Karpas-422 (cell line): ENCODE measurements at places on chromosomes 7 and 10. TPM values are rescaled to one million over a fixed set of nuclear protein-coding genes. Genes with fewer than 3 reads are reported as not detected.

MGAM2 gene
- total RNA-seq, result not detected in 2 replicates

SAMD9 gene
- 16.9 and 28.8 TPM in 2 replicates for total RNA-seq

ANKRD61 gene
- total RNA-seq, result 0.22 and 0.71 TPM in 2 replicates

AMPH gene
- total RNA-seq, result not detected in 2 replicates

VAX1 gene
- not detected in 2 replicates for total RNA-seq

LIPN gene
- total RNA-seq, result not detected in 2 replicates

PIK3CG gene
- 87.6 and 118 TPM in 2 replicates for total RNA-seq

CH25H gene
- total RNA-seq, result not detected in 2 replicates

DNMBP gene
- 13.8 and 16.2 TPM in 2 replicates for total RNA-seq

DNA sequence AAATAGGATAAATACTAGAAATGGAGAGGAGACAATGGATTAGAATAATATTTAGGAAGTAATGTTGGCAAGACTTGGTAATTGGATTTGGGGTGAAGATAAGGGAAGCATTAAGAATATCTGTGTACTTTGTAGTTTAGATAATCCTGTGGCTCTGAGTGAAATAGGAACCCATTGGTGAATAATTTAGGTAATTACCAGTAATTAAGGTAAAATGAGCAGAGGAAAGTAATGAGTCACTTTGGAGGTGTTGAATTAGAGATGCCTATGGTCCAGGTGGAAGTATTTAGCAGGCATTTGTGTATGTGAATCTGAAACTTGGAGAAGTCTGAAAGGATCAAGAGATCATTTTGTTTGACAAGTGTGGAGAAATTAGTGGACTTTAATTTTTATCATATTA, 5.7 kb downstream of the C1GALT1 start:
- no peaks in the 10 kb centered on the region for H3K27me3 ChIP-seq
- peaks cover 62% of the 10 kb centered on the region for H3K36me3 ChIP-seq
- H3K4me1 ChIP-seq, result peaks cover 24% of the 10 kb centered on the region
- H3K27ac ChIP-seq, result no peak overlapping the region

GRCh38 chr10:75972491-75973276, 541.3 kb downstream of the LRMDA start:
- no peak overlapping the region for H3K27ac ChIP-seq
- no peaks in the 10 kb centered on the region for H3K36me3 ChIP-seq
- no peaks in the 10 kb centered on the region for H3K4me1 ChIP-seq

DNA sequence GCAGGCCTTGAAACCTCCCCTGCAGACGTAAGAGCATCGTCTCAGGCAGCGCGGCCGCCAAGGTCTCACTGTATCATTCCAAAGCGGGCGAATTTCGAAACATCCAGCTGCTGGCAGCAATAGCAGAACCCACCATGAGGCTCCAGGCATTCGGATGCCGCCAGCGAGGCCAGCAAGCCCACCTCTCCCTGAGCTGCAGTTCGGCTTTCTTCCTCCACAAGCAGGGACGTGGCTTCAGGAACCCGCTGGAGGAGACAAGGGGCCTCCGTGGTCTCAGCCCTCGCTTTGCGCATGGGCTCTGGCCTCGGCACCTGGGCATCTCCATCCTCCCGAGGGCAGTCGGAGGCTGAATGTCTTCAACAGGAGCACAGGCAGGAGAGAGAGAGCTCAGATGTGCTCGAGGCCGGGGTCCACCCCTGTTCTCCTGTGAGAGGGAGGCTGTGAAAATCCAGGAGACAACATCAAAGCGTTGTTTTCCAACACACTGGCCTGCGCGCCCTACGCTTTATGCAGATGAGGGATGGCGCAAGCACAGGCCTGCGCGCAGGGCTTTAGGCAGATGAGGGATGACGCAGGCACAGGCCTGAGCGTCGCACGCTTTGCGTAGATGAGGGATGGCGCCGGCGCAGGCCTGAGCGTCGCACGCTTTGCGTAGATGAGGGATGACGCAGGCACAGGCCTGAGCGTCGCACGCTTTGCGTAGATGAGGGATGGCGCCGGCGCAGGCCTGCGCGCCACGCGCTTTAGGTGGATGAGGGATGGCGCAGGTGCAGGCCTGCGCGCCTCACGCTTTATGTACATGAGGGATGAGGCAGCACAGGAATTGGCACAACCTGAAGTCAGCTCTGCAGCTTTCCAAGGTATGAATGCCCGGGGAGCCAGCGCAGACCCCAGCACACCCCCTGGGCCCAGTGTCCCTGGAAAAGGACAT, 103.2 kb downstream of the WDR37 start:
- H3K4me1 ChIP-seq, result peaks cover 12% of the 10 kb centered on the region
- H3K27me3 ChIP-seq, result no peaks in the 10 kb centered on the region
- DNase-seq, result no peak
- H3K36me3 ChIP-seq, result no peaks in the 10 kb centered on the region
- no peak overlapping the region for H3K4me3 ChIP-seq

GRCh38 chr7:18320971-18321567, 174.5 kb upstream of the HDAC9 start:
- H3K27me3 ChIP-seq, result no peaks in the 10 kb centered on the region
- DNase-seq, result peak; percentile 78
- H3K4me3 ChIP-seq, result no peak overlapping the region
- H3K27ac ChIP-seq, result no peak overlapping the region
- H3K4me1 ChIP-seq, result no peaks in the 10 kb centered on the region
- H3K36me3 ChIP-seq, result no peaks in the 10 kb centered on the region

DNA sequence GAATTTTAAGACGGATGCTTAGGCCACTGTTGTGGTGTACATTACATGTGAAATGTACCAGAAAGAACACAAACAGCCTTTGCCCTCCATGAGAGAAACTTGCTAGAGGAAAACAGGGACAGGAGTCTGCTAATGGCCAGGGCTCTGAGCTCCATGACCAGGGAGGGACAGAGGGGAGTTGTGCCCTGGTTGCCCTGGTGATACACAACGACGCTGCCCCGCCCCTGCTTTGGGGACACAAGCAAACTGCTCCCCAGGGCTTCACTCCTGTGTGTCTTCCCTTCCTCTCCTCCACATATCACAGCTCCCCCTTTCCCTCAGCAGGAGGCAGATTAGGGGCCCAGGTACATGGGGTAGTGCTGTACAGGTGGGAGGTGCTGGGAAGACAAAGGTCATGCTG, 36.2 kb downstream of the AMPH start:
- H3K27me3 ChIP-seq, result no peaks in the 10 kb centered on the region
- no peaks in the 10 kb centered on the region for H3K4me1 ChIP-seq
- DNase-seq, result no peak
- no peaks in the 10 kb centered on the region for H3K36me3 ChIP-seq

DNA sequence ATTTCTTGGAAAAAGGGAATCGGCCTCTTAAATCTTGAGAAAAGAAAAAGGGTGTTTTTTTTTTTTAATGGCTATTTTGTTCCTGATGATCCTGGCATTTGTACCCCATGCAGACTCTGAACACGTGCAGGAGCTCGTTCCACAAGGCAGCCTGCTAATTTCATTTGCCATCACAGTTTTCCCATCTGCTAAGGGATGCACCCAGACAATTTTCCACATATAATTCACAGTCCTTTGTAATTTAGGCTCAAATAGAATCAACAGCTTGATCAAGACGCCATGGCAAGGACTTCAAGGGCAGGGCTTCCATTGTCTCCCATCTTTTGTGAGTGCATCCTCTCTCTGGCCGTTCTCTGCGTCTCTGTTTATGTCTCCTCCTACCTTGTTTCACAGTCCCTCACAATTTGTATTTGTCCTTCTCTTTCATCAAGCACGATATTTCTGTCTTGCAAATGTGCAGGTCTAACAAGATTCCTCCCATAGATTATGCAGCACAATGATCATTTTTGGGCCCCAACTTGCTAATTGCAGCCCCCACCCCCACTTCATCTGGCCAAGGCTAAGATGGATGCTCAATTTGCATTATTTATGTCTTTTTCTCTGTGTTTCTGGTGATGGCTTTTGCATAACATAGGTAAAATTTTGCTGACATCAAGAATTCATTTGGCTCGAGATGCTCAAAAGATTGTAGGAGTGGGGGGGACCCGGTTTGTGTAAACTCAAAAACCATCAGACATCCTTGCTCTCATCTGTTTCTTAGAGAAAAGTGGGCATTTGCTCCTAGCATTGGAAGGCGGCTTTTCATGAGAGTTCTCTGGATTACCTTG, 356.0 kb upstream of the NPVF start:
- DNase-seq, result no peak
- no peaks in the 10 kb centered on the region for H3K4me1 ChIP-seq
- no peaks in the 10 kb centered on the region for H3K36me3 ChIP-seq
- H3K4me3 ChIP-seq, result no peak overlapping the region

- no peaks in the 10 kb centered on the region for H3K27me3 ChIP-seq
- H3K36me3 ChIP-seq, result peaks cover 31% of the 10 kb centered on the region
- H3K4me1 ChIP-seq, result peaks cover 19% of the 10 kb centered on the region
- no peak overlapping the region for H3K4me3 ChIP-seq
Observed at GRCh38 chr7:99006739-99007424, 128.6 kb downstream of the TRRAP start.

- no peak for DNase-seq
- no peaks in the 10 kb centered on the region for H3K27me3 ChIP-seq
- H3K36me3 ChIP-seq, result no peaks in the 10 kb centered on the region
- H3K4me1 ChIP-seq, result no peaks in the 10 kb centered on the region
- no peak overlapping the region for H3K4me3 ChIP-seq
- H3K27ac ChIP-seq, result no peak overlapping the region
Observed at GRCh38 chr7:83824214-83824613, 175.3 kb upstream of the SEMA3E start.

DNA sequence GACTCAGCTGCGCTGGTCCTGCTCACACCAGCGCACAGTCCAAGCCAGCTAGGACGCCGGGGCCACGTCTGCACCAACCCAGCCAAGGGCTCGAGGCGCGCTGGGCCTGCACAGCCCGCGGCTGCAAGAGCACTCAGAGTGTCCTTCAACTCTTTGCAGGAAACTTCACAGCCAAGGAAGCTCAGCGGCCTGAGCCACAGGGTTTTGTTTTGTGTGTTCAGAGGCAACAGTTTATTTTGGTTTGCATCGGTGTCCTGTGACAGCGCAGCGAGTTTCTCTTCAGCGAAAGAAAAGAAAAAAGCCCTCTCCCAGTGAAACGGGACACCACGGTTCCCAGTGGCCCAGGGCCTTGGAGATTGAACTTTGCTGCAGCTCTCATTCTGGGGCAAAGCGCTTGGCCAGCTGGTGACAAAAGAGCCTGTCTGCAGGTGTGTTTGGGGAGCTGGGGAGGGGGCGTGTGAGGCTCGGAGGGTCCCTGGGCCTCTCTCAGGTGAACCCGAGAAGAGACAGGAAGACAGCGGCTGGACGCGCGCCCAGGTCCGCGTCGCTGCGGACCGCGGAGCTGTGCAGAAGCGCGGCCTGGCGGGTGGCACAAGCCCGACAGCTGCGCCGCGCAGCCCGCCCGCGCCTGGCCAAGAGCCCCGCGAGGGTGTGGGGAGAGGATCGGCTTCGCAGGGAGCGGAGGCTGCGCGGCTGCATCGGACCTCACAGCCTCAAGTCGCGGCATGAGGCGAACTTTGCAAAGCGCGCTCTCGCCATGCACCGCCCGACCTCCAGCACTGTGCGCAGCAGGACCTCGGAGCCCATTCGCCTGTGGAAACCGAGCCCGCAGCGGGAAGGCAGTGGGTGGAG, 922 bp downstream of the CXCL12 start:
- H3K4me1 ChIP-seq, result no peaks in the 10 kb centered on the region
- H3K4me3 ChIP-seq, result no peak overlapping the region

DNA sequence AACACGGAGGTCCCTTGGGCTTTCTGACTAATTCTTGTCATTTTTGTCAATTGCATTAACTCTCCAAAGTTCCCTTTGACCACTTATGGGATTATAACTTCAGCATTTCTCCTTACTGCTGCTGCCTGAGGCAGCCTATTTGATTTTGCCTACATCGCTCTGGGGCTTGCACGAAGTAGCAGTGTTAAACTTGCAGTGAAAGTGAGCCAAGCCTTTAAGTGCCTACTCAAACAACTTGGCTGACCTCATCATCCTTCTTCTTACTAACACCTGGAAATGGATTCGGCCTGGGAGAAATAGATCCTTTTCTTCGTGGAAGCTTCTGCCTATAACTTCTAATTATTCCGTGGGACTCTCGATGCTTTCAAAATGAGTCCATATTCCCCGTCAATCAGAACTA, 76.6 kb downstream of the DGKB start:
- no peaks in the 10 kb centered on the region for H3K4me1 ChIP-seq
- H3K27ac ChIP-seq, result no peak overlapping the region
- H3K36me3 ChIP-seq, result no peaks in the 10 kb centered on the region
- no peak overlapping the region for H3K4me3 ChIP-seq
- DNase-seq, result no peak

DNA sequence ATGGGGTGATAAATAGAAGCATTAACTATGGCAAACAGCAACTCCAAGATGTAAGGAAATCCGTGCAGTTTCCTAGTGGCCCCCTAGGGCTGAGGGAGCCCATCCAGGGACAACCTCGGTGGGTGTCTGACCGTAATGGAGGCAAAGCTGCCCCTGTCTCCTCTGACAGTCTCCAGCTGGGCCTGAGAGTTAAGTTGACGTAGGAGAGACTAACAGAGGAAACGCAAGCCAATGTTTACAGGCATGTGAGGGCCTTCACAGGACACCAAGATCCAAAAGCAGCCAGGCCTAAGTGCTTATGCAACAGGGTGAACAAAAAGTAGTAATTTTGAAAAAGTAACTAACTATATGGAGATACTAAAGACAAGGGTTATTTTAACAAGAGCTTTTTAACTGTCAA, 330.0 kb upstream of the C7orf33 start:
- no peaks in the 10 kb centered on the region for H3K27me3 ChIP-seq
- no peak overlapping the region for H3K4me3 ChIP-seq
- no peaks in the 10 kb centered on the region for H3K4me1 ChIP-seq
- DNase-seq, result no peak

GRCh38 chr10:2716596-2716995, 350.8 kb upstream of the PFKP start:
- no peaks in the 10 kb centered on the region for H3K36me3 ChIP-seq
- H3K4me1 ChIP-seq, result peaks cover 23% of the 10 kb centered on the region
- DNase-seq, result no peak
- H3K27me3 ChIP-seq, result peaks cover 2% of the 10 kb centered on the region; the same call in 1 of the 2 replicates
- H3K27ac ChIP-seq, result no peak overlapping the region

DNA sequence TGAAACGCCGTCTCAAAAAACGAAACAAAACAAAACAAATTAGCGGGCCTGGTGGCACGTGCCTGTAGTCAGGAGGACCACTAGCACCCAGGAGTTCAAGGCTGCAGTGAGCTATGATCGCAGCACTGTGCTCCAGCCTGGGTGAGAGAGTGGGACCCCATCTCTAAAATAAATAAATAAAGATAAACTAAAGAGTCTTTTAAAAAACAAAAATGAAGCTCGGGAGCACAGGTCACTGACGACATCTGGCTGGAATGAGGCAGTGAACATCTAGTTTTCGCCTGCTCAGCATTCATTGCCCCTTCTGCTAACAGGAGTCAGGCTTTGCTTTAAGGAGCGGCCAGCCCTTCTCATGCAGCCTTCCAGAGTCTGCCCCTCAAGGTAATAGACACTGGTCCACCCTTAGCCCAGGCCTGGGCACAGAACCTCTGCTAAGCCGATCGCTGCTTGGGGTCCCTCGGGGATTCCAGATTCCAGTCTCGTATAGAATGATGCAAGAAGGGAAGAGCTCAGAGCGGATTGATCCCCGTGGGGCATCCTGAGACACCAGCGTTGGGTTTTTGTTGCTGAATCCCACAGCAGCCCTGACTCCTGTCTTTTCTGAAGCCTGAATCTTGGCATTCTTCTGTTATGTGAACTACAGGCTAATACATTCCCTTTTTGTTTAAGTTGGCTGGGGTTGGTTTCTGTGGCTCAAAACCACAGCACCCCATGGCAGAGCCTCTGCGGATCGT, 14.2 kb upstream of the FOXK1 start:
- no peak for DNase-seq
- H3K4me1 ChIP-seq, result no peaks in the 10 kb centered on the region
- H3K36me3 ChIP-seq, result no peaks in the 10 kb centered on the region
- no peak overlapping the region for H3K27ac ChIP-seq
- H3K27me3 ChIP-seq, result no peaks in the 10 kb centered on the region
- no peak overlapping the region for H3K4me3 ChIP-seq

GRCh38 chr7:27173511-27173955, 587 bp downstream of the HOXA10 start:
- no peak overlapping the region for H3K4me3 ChIP-seq
- H3K4me1 ChIP-seq, result no peaks in the 10 kb centered on the region
- DNase-seq, result no peak
- H3K27me3 ChIP-seq, result no peaks in the 10 kb centered on the region
- no peak overlapping the region for H3K27ac ChIP-seq
